ENCODE measurements at places on chromosomes 2 and 18.
A peak's percentile ranks its signal among the peaks of the same experiment; 100 is the strongest.

GRCh38 chr2:184646177-184646576 is 47.8 kb downstream of the ZNF804A start:
- DNase-seq, result peak; percentile 3

GRCh38 chr18:29250259-29250658 is 1073.3 kb upstream of the CDH2 start:
- DNase-seq, result no peak

- DNase-seq, result no peak
These were observed 30.5 kb downstream of the NOL4 start for GRCh38 chr18:34194239-34194638.

- no peak for DNase-seq
These were observed 139.4 kb downstream of the NBAS start for GRCh38 chr2:15421753-15422152.

- DNase-seq, result no peak
These were observed 35.8 kb downstream of the TCF7L1 start for GRCh38 chr2:85168942-85169341.

DNA sequence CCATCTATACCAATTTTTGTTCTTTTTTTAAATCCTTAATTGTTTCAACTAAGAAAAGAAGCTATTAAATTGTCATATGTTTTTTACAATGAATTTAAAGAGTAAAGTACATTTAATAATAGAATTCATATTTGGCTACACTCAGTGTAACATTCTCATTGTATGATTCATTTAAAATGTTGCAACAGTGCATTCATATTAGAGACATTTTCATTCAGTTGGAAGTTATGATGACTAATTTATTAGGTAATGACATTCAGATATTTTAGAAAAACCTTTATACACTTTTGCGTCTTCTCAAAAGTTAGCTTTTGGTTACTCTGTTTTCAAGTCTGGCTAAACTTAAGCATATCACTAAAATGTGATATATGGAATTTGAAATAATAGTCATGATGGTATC is 887.5 kb upstream of the NRXN1 start:
- peak; percentile 71 for DNase-seq

- no peak for DNase-seq
These were observed 425.1 kb downstream of the CBLN2 start for GRCh38 chr18:72119082-72119481.

GRCh38 chr2:6224267-6224666 is 532.1 kb downstream of the SOX11 start:
- no peak for DNase-seq

- peak; percentile 27 for DNase-seq
These were observed 71.9 kb downstream of the MOGAT1 start for GRCh38 chr2:222743251-222743812.

GRCh38 chr2:238861013-238861730 is 13.3 kb downstream of the TWIST2 start:
- no peak for DNase-seq

DNA sequence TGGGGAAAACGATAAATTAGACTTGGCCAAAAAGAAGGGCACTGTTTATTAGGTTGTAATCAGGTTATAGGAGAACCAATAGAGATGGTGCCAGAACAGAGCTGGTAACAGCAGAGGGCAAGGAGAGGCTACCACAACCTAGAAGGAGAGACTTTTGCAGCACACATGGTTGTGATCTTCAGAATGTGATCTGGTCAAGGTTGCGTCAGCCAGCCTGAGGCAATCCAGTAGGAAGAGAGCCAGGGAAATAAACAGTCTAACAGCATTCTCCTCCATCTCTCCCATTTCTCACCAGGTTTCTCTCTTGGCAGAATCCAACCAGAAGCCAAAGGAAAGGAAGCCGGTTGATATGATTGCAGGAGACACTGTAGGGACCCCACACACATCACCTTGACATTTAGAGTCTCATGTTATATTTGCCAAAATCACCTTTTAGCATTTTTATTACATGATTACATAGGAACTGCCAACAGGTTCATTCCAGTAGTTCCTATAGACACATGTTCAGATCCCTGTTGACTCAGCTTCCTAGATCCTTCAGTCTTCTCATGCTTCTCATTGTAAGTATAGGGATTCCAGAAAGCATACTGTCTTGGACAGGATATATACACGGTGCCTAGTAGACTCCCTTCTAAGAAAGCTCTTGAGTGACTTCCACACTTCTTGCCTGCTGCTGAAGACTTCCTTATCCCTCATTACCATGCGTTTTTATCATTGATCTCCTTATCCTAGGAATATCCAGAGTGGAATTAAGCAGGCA is 17.6 kb upstream of the SPATS2L start:
- peak; percentile 74 for DNase-seq

DNA sequence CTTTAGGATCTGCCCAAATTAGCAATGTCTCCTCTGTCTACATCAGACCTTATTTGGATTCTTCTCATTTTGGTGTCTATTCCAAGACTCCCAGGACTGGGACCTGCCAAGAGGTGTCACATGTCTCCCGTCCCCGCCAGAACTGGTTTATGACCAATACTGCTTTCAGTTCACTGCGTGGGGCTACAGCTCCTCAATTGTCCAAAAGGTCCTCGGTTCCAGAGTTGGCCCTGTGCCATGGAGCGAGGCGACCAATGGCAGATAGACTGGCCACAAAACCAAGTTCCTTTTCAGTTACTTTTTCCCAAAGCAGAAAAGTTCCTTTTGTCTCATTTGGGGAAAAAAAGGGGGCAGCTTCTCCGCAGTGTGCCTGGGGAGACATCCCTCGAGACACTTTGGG is 144.1 kb upstream of the ZNF236 start:
- DNase-seq, result no peak

DNA sequence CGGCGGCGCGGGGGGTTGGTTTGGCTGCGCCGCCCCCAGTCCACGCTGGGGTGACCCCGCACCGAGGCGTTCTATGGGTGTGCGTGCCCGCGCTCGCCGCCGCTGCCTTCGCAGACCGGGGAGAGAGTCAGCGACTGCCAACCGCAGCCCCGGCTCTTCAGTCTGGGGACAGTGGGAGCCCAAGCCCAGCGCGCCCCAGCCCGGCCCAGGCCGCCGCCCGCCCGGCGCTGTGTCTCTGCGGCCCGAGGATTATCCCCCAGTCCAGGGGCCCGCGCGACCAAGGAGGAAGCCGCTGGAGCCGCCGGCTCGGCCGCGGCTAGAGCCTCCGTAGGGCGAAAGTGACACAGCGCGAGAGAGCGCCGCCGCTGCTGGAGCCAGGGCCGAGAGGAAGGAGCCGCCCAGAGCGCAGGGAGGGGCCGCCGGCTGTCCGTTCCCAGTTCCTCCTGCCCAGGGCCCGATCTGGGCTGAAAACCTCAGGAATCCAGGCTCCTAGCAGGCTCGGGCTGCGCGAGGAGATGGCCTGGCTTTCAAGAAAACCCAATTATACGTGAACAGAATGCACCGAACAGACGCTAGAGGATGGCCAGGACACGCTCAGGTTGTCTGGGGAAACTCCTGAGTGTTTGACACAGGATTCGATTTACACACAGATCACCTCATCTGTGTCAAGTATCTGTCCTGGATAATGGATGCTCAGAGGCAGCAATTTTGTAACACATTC is 2.4 kb downstream of the CTIF start:
- DNase-seq, result peak; percentile 82

DNA sequence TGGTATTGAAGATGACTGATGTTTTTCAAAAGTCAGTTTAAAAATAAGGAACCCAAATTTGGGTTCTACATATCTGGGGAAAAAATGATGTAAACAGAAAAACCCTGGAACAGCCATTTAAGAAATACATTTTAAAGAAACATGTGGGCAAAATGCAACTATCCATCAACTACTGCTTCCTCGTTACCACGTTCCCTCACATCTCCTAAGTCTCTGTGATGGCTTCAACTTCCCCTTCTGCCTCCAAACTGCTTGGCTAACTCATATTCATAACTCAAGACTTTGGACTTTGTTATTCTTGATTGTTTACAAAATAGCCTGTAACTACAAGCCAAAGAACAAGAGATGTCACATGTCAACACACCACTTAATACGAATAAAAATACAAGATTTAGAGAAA is 116.3 kb downstream of the DYM start:
- no peak for DNase-seq

GRCh38 chr2:200703127-200703925 is 108.4 kb upstream of the BZW1 start:
- DNase-seq, result peak; percentile 61

- DNase-seq, result no peak
These were observed 139.7 kb downstream of the LRP2 start for GRCh38 chr2:169222665-169223064.

- peak; percentile 5 for DNase-seq
These were observed 57.5 kb upstream of the MSTN start for GRCh38 chr2:190119923-190120590.

- no peak for DNase-seq
These were observed 19.6 kb downstream of the LDAH start for GRCh38 chr2:20803226-20803682.

DNA sequence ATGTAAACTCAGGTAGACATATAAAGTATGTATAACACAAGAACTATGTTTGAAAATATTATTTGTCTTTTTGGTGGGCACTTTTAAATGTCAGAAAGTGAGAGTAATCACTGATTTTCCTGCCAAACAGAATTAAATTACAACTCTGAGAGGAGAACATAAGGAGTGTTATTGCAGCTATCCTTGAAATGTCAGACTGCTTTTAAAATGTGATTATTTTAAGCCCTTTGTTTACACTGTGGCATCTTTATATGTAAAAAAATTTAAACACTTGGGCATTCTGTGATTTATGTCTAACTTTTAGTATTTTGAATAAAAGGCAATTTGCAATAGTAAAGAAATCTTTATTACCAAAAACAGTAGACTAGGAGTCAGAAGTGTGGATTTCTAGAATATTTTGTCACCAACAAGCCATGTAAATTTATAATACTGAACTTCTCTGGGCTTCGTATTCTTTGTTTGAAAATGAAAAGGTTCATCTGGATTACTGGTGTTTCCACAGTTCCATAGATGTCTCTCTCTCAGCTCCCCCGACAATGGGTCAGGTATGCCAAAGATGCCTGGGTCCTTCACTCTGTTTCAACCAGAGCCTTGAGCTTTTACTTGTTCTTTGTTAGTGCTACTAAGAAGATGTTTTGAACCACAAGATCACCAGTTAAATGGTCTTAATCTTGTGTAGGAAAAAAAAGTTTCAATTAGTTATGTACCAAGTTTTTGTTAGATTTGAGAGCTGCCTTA is 38.8 kb downstream of the GULP1 start:
- DNase-seq, result no peak

DNA sequence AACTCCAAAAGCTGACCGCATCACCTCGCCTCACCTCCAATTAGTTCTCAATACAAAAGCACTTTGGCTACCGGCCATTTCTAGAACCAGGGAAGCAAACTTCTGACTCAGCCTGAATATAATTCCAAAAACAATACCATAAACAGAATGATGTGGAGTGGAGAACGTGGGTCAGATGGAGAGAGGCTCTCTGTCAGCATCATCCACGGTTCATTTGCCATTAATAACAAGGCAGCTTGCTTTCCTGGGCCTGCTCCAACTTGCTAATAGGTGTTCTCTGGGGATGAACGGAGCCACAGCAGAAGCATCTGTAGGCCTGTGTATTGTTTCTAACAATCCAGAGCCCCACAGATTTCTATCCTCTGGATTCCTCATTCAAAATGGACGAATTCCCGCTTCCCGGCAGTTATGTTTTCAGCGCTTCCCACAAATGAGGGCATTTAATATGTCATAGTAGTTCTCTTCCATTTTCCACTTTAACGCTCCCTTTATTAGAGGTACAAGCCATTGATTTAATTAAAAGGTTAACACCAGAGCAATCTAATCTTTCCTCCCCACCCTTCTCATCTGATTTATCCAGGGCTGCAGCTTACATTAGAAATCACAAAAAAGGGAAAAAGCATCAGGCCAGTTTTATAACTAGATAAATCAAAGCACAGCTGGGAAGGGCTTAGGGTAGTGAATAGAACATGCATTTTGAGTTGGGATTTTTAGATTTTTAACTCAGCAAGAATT is 23.2 kb upstream of the CNTNAP5 start:
- no peak for DNase-seq

GRCh38 chr2:188971432-188971861 is 2.7 kb upstream of the COL3A1 start:
- no peak for DNase-seq

DNA sequence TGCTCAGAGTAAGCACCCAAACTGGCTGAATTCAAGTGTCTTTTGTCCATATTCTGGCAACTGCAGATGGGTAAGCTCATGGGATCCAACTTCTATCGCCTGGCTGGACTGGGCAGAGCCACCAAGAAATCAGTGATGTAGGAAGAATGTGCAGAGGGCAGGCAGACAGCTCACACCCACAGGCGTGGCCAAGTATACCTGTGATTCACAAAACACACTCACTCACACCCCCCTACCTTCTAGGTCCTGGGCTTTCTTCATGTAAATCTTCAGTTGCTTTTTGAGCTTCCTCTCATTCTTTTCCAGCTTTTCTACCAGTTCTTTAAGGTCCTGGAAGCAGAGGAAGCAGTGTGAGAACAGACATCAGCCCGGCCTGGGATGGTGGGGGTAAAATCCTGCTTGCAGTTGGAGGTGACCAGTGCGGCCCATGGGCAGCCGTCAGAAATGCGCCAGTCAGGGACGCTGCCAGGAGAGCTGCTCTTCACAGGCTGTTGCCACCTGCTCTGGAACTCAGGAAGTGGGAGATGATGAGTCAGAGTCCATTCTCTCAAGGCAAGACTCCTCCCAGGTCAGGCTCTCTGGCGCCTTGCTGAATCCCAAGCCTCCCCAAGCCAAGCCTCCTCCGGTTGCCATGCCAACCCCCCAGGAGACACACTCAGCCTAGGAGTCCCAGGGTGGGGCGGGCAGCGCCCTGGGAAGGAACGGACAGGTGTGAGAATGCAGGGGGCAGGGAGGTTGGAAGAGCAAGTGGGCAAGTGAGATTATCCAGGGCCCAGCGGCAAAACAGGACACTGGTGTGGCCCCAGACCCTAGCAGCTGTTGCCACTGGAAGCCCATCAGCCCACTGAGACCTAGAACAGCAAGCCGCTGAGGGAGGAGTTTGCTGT is 36.2 kb upstream of the ACAA2 start:
- peak; percentile 91 for DNase-seq

GRCh38 chr2:236082061-236082460 is 86.1 kb downstream of the GBX2 start:
- no peak for DNase-seq

DNA sequence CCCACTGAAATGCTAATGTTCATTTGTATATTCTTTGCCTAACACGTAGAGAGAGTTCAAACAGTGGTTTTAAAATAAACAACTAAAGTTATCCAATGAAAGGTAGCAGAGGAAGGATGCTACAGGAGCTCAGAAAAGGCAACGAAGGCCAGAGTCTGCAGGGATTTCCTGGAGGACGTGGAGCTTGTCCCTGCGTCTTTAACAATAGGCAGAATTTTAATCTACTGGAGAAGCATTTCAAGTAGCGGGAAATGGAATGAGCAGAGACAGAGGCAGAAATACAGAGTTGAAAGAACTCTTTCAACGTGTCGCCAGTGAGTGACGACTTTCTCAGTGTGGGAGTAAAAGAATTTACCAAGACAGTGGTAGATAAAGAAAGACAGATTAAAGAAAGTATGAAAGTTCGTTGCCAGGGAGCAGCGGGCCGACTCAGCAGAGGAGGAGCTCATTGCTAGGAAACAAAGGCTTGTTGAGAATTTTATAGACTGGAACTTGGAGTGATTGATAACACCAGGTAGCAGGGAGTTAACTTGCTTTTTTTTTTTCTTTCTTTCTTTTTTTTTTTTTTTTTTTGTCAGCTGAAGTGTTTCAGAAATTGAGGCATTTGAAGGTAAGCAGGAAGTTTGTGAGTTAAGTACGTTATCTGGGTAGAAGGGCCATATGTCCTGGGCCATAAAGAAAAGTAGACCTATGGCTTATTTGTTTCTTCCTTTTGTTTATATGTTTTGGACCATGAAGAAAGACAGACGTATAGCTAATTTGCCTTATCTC is 625 bp upstream of the NBAS start:
- DNase-seq, result peak; percentile 22

- no peak for DNase-seq
These were observed 141.6 kb downstream of the ICOS start for GRCh38 chr2:204078003-204078698.

All from HCEC 1CT (cell line).